Stimulated activated CD8-positive, alpha-beta memory T cell treated with anti-CD3 and anti-CD28 coated beads, Interleukin-4, amount 100 ng/mL, for 1 hour (primary cell): ENCODE measurements at places on chromosomes 3 and 15.

DNA sequence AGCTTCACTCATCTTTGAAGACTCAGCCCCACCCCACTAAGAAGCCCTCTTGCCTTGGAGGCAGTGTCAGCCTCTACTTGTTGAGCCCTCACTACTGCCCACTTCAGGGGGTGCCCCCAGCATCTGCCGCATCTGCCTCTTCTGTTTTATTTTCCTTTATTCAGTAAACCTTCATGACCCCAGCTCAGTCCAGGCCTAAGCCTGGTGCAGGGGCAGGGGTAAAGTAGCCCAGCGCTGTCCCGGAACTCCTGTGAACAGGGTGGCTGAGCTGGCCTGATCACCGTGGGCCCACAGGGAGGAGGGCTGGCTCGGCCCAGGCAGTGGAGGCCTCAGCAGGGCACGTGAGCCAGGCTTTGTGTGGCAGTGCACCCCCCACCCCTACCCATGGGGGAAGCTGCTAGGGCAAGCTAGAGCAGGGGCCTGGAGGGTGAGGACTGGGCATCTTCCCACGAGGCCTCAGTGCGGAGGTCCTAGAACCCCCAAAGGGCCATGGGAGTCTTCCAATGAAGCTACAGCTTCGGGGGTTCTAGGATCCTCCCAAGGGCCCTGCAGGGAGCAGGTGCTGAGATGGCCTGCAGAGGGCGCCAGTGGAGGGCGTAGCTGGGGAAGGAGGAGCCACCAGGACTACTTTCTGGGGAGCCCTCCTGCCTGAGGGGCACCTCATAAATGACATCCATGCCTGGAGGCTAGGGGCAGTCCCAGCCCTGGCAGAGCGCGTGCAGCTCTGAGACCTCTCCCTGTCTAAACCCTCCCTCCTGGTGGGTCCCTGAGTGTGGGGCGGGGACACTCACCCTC is 36.0 kb downstream of the TSPAN3 start:
- no peak for DNase-seq

DNA sequence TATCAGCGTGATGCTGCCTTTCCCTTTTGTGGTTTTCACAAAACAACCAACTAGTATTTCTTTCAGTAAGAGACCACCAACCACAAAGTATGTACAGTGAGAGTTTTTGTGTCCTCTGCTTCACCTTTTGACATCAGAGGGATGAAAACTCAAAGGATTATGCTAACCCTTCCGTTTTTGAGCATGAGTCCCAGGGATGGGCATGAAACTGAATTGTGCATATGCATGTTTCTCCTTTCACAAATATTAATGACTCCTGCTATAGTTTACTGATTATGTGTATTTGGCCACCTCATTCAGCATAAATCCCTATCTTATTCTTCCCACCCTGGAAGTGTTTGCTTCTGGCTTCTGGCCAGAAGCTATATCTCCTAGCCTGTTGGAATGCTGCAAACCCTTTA is 59.2 kb downstream of the RSRC1 start:
- no peak for DNase-seq

DNA sequence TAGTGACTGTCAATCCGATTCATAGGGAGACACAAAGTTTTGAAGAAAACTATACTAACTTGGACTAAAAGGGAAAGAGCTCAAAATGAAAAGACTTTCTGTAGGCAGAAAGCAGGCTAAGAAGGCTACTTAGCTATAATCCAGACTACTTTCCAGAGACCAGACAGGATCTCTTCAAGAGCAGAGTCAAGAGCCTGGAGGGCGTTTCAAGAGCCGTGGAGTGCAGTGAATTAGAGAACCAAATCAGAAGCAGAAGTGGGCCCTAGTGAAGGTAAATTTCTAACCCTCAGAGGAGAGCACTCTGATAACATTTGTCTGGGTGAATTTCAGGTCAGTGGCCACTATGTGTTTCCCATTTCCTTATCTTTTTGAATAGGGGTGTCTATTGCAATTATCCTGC is 76.4 kb downstream of the CGGBP1 start:
- DNase-seq: no peak

GRCh38 chr15:101182215-101182614 is 69.6 kb downstream of the CHSY1 start:
- no peak for DNase-seq
